Hepatic stellate cell (primary cell): ENCODE measurements at places on chromosomes 5 and 9.

DNA sequence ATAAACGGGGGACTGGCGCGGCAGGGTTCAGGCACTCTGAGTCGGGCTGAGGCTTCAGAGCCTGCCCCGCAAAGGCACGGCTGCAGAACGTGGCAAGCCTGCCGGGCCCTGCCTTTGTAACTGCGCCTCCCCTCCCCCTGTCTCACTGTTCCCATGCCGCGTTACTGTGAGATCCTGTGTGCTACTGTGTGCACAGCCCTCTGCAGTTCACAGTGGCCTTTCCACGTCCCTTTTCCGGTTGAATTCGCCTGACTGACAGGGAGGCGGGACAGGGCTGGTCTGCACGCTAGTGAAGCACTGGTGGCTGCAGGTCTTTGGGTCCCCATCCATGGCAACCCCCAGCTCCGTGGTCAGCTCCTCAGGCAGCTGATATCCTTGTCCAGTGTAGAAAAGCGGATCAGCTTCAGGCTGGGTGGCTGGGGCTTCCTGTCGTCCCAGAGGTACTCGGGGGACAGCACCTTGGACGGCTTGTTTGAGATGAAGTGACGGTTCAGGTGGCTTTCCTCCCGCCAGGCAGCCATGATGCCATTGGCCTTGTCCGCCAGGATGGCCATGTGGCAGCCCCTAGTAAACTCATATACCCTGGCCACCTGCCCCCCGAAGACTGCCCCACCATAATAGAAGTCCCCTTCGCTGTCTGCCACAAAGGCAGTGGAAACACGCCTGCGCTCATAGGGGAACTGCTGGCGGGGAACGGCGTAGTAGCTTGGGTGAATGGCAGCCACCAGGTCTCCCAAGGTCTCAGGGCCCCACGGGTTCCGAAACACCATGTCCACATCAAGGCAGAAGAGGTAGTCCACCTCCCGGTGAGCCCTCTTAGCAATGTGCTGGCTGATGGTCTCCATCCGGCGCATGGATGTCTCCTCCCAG is 10.3 kb downstream of the GBGT1 start:
- DNase-seq = no peak

GRCh38 chr5:139384591-139385051 is 1.5 kb upstream of the SLC23A1 start:
- DNase-seq = no peak

DNA sequence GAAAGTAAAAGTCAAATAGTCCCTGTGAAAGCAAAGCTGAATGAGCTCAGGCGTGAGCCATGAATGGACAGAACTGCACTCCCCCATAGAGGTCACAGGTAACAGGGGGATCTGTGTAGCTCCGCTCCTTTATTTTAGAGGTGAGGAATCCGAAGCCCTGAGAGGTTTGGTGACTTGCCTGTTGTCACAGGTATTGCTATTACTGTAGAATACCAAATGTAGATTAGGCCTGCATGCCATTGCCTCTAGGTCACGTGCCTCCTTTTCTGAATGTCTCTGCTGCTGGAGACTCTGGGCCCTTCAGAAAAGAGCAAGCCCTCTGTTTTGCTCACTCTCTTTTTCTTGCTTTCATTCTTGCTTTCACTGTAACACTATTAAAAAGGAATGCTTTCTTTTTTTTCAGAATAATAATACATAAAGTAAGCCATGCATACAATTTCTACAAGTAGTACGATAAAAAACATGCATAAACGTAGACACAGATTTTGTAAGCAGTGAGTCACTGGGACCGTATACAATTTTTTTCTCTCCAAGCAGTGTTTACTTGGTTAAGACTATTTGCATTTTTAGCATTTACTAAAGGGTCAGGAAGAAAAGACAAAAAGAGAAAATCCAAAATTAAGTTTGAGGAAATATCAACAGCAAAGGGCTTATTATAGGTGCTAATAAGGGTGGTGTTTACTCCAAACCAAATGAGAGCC is 568.7 kb upstream of the ADAMTS16 start:
- DNase-seq = no peak

GRCh38 chr5:149702934-149703646 is 27.0 kb upstream of the PPARGC1B start:
- no peak for DNase-seq

- DNase-seq = peak; percentile 91
Measured at GRCh38 chr5:81194633-81195334, 38.3 kb upstream of the CKMT2 start.

GRCh38 chr5:72476721-72477120 is 30.5 kb downstream of the ZNF366 start:
- DNase-seq = no peak

DNA sequence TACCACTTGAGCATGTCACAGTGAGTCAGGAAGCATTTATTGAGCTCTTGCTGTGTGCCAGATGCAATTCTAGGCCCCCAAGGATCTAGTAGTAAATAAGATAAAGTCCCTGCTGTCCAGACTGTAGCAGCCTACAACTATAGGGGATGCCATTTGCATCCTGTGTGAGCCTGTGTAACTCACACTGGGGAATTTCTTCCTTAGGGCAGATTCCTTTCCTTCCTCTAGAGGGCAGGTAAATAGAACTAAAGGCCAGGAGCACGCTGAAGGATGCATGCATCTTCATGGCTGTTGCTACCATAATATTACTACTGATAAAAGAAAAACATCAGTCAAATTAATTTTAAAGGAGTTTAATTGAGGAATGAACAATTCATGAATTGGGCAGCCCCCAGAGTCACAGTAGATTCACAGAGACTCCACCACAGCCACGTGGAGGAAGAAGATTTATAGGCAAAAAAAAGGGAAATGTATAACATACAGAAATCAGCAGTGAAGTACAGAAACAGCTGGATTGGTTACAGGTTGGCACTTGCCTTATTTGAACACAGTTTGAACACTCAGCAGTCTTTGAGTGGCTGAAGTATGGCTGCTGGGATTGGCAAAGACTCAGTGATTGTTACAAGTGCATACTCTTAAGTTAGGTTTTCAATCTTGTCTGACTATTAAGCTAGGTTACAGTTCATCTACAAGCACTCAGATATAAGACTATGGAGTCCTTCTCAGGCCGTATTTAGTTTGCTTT is 98.9 kb downstream of the ACTL7B start:
- no peak for DNase-seq

GRCh38 chr9:128274245-128274644 is 1.6 kb downstream of the GOLGA2 start:
- DNase-seq = no peak

GRCh38 chr9:12695474-12695873 is 2.3 kb downstream of the TYRP1 start:
- no peak for DNase-seq

GRCh38 chr9:69308206-69308931 is 16.6 kb upstream of the ENTREP1 start:
- no peak for DNase-seq

DNA sequence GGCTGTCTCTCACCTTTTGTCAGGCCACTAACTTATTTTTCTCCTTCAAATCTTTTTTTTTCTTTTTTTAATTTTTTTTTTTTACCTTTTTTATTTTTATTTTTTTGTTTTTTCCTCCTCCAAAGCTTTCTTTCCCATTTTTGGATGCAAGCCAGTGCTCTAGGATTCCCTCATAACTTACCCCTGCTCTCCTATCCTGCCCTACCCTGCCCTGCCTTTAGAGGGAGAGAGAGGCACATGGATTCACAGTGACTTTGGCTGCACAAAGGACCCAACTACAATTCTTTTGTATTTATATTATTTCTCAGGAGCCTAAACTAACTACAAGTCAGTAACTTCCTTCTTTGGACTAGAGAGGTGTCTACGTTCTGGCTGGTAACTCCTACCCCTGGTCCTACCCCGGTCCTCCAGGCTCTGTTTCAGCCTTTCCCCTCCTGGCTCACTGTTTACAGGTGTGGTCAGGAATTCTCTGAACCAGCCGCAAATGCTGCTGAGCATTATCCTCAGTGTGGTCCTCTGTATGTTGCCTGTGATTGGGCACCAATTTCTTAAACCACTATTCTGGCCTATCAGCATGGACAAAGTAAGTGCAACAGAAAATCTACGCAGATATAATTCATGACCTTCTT is 8.4 kb upstream of the RUSC2 start:
- peak; percentile 60 for DNase-seq

DNA sequence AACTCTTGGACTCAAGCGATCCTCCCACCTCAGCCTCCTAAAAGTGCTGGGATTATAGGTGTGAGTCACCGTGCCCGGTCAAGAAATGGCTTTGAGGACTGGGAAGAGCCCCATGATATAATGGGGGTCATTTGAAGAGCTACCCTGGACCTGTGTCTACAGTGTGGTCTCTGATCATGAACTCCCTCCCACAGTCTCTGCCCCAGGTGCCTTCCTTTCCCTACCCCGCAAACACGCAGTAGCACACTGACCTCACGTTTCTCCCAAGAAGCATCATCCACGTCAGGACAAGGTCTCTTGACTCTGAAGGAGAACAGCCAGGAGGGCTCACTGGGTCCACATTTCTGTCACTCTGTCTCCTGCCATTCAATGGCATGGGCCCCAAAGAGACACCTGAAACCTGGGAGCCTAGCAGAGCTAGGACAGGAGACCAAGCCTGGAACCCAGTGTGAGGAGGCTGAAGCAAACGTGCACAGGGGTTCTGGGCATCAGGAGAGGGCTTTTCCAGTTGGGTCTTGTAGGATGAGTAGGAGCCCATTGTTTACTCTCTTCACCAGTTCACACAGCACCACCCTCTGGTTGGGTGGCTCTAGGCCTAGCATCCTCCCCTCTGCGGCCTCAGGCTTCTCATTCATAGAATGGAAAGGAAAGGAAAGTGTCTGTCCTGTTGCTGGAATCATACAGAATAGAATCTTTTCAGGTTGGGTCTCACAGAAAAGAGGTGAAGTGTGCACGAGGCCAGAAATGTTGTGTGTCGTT is 23.0 kb downstream of the PRRX2 start:
- no peak for DNase-seq

DNA sequence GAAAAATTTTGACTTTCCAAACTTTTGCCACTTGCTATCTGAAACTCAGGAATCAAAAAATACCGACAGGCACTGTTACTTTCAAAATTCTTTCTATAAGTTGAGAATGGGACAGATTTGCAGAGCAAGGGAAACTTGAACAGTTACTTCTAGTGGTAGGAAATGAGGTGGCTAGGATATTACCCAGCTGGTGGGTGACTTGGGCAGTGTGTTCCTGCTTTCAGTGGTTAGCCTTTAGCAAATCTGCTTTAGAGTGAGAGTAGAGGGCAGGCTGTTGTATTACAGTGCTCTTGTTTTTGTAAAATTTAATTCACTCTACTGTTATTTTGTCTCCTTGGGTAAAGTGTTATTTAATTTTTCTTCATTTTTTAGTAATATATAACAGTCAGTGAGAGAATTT is 40.2 kb upstream of the ROPN1L start:
- no peak for DNase-seq

GRCh38 chr9:130759738-130760137 is 66.2 kb downstream of the EXOSC2 start:
- no peak for DNase-seq

DNA sequence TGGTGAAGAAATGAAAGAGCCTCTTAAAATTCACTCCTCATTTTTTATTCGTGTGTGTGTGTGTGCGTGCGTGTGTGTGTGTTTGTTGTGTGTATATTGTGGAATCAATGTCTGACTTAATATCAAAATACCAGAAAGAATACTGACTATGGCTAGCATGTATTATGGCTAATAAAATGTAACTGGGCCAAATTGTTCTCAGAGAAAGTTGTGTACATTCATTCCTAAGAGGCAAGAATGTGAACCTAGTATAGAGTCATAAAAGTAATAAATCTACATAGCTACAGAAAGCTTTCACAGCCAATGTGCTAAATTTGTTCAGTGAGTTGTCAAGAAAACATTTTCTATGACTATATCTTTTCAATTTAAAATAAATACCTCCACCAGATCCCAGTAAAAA is 211.5 kb downstream of the EBF1 start:
- no peak for DNase-seq

- no peak for DNase-seq
Measured at GRCh38 chr5:141780952-141781781, 97.0 kb downstream of the PCDH1 start.

GRCh38 chr9:16272776-16273175 is 597.7 kb downstream of the BNC2 start:
- no peak for DNase-seq

DNA sequence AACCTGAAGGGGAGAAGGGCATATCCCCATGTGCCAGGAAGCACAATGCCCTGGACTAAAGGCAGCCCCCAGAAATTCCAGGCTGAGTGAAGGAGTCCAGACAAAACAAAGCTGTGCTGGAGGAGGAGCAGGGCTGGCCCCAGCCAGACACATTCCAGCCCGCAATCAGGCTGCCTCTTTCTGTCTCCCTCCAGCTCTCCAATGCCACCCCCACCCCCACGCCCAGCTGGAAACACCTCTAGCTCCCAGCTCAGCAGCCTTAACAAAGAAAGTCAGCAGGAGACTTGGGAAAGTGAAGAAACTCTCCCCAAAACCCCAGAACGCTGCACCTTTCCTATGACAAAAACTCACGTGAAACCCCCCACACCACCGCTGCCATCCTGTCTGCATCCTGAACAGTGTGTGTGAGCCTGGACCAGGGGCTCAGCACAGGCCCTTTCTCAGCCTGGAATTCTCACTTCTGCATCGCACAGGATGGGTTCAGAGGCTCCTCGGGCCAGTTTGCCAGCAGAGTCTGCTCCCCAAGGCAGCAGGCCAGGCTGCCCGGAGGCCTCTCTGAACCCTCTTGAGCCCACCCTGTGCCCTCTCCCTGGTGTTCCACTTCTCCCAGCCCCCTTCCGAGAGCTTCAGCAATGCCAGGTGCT is 96.2 kb upstream of the ICE1 start:
- DNase-seq = no peak

DNA sequence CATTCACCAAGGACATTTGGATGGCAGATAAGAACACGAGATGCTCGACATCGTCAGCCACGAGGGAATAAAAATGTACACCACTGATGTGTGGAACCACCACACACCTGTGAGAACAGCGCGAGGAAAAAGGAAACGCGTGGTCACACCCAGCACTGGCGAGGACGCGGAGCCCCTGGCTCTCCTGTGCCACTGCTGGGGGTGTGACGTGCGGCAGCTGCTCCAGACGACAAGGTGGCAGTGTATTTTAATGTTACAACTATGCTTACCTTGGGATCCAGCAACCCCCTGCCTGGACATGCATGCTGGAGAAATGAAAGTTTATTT is 13.6 kb upstream of the CEP72 start:
- no peak for DNase-seq

GRCh38 chr5:116452774-116453368 is 121.8 kb downstream of the SEMA6A start:
- DNase-seq = no peak

- no peak for DNase-seq
Measured at GRCh38 chr5:70440-70839, 21.5 kb upstream of the PLEKHG4B start.

- DNase-seq = no peak
Measured at GRCh38 chr5:109080896-109081295, 328.9 kb downstream of the PJA2 start.

- peak; percentile 61 for DNase-seq
Measured at GRCh38 chr5:72160329-72160728, 53.1 kb downstream of the MAP1B start.
